ENCODE measurements at places on chromosomes 11 and 22.

DNA sequence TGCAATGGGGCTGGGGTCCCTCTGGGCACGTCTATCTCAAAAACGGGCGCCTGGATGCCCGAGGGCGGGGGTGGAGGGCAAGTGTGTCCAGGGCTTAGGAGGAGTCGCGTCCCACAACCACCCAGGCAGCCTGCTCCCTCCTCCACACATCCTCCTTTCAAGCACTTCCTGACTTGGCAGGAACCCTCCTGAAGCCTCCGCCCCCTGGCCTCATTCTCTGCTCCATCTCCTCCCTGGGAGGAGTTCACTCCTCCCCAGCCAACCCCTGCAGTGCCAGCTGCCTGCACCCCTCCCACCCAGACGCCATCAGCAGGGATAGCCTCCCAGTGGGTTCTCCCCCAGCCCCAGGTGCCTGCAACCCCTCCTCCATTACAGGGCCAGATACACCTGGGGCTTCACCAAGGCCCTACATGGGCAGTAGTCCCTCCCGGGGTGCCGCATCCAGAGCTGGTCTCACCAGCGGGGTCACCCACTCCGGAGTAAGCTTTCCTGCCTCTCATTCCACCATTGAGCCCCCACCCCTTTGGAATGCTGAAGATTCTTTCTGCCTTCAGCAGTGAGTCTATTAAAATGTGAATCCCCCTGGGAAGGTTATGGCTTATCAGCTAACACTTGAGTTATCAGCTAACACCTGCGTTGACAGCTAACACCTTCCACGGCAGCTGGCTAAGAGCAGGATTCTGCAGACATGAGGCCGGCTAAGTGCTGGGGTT lies 24.4 kb downstream of the RTN4R start:
- DNase-seq, result peak; percentile 94

DNA sequence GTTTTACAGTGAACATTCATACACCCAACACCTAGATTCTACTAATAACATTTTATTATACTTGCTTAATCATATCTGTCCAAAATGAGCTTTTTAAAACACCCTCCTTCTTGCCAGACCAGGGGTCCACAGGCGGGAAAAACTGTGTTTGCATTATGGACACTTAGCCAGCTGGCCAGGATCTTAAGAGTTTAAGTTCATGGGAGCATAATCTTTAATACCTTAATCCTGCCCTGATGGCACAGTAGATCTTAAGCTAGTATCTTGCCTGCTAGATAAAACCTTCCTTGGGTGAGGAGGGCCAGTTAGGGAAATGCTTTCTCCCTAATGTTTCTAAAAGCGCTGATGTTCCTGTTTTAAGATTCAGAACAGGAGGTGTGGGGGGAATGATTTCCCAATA lies 13.1 kb upstream of the CCDC134 start:
- no peak for DNase-seq

- DNase-seq, result no peak
These were observed 904 bp downstream of the C2CD3 start for GRCh38 chr11:74169738-74170458.

DNA sequence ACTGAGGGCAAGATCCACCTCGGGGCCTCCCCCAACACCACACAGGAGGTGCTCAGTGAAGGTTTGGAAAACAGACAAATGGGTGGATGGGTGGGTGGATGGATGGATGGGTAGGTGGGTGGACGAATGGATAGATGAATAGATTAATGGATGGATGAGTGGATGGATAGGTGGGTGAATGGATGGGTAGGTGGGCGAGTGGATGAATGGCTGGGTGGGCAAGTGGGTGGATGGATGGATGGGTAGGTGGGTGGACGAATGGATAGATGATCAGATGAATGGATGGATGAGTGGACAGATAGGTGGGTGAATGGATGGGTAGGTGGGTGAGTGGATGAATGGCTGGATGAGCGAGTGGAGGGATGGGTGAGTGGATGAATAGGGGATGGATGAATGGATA lies 863 bp upstream of the PRR33 start:
- no peak for DNase-seq

GRCh38 chr22:19488884-19489843 lies 9.4 kb downstream of the CDC45 start:
- DNase-seq, result peak; percentile 52

GRCh38 chr11:1719781-1720180 lies 22.8 kb downstream of the KRTAP5-6 start:
- DNase-seq, result no peak

DNA sequence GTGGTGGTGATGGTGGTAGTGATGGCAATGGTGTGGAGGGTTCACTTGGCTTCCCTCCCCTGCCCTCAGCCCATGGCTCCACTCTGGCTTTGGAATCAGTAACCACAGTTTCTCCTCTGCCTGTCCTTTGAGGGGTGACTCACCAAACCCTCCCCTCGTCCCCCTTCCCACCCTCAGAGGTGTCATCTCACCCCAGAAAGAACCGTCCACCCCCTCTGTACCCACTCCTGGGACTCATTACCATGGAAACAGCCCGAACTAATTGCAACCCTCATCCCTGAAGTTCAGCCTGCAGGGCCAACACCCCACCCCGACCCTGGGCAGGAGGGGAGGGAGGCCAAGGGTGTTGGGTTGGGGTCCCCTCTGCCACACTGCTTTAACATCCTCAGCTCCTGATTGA lies 26.6 kb downstream of the PHLDB1 start:
- DNase-seq, result peak; percentile 62

DNA sequence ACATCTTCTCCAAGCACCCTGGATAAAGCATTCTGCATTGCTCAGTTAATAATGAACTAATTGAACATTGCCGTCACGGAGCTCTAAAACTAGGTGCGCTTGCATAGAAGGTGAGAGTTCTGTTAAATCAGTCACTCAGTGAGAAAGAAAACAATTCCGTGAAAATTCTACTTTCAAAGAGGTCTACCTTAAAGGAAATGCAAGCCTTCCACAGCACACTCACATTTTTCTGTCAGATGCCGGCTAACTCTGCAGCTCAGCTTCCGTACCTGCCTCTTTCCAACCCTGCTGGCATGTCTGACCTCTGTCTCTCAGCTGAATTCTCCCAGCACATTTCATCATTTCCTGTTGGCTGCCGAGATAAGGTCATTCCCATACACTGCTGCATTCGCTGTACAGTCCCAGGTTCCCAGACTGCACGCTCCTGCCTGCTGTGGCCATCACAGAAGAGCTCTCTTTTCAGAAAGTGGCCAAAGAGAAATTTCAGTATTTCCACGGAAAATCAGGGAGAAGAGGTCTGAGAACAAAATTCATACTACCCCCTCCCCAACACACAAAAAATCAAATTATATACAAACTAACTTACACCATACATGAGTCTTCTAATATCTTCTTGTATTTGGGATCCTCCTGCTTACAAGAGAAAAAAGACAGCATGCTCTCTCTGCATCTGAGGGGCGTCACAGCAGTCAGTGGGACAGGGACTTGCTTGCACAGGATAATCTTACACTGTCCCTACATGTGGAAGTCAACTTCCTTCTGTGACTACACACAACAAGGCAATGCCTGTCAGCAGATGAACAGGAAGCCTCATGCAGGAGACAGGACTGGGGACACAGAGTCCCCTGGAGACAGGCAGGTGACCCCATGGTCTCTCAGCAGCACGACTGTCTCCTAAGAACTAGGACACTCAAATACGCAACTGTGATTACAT lies 55.1 kb downstream of the PACSIN2 start:
- no peak for DNase-seq

DNA sequence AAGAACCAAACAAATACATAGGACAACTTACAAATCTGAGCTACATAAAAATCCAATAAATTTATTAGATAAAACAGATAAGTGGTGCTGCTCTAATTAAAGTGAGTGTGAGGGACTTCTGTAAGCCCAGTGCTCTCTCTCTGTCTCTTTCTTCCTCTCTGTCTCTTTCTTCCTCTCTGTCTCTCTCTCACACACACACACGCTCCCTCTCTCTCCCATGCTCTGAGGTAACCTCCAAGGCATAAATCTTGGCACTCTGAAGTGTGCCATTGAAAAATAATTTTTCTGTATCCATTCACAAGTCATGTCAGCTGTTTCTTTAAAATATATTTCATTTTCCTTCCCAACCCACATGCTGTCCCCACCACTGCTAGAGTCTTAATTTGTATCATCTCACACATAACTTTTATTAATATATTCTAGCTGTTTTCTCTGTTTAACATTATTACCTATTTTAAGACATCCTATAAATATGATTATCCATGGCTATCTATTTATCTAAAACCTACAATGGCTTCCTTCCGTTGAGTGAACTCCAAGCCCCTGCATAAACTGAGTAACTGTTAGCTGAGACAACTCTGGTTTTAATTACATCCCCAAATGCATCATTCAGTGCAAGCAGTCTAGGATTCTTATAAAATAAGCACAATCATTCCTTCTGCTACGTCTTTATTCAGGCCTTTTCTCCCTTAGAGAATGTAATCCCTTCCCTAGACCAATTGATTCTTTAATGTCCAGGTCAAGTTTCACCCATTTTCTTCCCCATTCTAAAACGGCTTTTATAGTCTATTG lies 57.4 kb upstream of the SLC5A12 start:
- DNase-seq, result no peak

DNA sequence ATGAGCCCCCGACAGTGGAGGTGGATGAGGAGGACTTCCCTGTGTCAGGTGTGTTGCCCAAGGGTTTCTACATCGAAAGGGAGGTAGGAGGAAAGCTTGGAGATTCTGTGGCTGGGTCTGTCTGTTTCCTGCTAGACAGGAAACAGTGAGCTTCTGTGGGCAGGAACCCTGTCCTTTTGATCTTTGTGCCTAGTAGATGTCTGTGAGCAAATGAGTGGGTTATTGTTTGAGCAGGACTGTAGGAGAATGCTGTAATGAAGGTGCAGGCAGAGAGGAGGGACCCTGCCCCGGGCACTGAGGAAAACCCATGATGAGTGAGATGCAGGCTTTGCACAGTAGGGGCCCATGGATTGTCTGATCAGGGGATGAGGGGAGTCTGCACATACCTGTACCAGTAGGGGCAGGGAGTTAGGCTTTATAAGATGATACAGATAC lies 14.0 kb downstream of the USP35 start:
- DNase-seq, result no peak

DNA sequence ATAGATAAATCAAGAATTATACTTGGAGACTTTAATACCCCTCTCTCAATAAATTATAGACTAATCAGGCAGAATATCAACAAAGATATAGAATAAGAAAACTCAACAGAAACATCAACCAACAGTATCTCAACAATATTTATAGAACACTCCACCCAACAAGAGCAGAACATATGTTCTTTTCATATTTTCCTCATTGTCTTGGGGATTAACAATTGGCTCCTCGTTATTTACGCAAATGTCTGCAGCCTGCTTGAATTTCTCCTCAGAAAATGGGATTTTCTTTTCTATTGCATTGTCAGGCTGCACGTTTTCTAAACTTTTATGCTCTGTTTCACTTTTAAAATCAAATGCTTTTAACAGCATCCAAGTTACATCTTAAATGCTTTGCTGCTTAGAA lies 37.0 kb upstream of the FBLN1 start:
- DNase-seq, result no peak

DNA sequence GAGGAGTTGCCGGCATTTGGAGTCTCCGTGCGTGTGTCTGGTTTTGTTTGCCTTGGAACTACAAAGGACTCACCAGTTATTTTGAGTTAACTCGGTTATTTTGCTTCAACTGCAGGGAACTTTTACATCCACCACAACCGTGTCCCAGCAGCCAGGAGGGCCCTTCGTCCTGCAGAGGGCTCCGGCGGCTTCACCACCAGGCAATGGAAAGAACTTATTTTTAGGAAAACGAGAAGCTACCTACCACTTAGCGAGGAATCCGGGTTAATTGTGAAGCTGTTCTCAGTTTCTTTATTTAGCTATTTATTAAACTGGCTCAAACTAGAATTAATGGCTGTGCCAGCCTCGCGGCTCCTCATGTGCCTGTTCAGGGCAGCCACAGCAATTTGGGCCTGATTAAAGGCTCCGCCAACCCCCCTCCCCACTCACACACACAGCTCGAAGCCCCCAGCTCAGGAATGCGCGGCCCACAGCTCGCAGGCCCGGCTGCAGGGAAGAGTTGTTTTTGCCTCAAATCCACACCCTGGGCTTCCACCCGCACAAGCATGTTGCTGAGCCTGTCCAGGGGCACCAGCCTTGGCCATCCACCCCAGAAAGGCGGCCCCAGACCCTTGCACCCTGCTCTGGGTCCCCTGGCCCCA lies 55.9 kb upstream of the FGF3 start:
- no peak for DNase-seq

GRCh38 chr11:57791321-57792059 lies 29.9 kb downstream of the CTNND1 start:
- no peak for DNase-seq

DNA sequence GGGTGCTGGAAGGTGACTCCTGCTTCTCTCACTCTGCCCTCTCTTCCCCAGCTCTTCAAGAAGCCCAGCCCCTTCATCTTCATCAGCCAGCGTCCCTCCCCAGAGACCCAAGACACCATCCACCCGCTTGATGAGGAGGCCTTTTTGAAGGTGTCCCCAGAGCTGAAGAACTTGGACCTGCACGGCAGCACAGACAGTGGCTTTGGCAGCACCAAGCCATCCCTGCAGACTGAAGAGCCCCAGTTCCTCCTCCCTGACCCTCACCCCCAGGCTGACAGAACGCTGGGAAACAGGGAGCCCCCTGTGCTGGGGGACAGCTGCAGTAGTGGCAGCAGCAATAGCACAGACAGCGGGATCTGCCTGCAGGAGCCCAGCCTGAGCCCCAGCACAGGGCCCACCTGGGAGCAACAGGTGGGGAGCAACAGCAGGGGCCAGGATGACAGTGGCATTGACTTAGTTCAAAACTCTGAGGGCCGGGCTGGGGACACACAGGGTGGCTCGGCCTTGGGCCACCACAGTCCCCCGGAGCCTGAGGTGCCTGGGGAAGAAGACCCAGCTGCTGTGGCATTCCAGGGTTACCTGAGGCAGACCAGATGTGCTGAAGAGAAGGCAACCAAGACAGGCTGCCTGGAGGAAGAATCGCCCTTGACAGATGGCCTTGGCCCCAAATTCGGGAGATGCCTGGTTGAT lies 12.6 kb downstream of the IL10RA start:
- no peak for DNase-seq
